ENCODE measurements at places on chromosomes 3 and 15.
A peak's percentile ranks its signal among the peaks of the same experiment; 100 is the strongest.

DNA sequence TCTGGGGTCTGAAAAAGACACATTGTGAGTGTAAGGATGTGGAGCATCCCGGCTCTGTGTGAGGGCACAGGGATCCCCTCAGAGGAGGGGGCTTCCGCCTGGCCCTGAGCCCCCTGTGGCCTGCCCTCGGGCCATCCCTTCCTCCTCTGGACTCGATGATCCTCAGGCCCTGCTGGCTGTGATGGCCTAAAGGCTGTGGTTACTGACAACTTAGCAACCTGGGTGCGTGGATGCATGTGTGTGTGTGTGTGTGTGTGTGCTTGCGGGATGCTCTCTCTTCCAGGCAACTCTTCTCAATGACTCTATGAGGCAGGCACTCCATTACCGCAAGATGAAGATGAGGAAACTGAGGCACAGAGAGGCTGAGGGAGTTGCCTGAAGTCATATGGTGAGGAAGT is 66.0 kb downstream of the ASB7 start:
- no peak for DNase-seq

DNA sequence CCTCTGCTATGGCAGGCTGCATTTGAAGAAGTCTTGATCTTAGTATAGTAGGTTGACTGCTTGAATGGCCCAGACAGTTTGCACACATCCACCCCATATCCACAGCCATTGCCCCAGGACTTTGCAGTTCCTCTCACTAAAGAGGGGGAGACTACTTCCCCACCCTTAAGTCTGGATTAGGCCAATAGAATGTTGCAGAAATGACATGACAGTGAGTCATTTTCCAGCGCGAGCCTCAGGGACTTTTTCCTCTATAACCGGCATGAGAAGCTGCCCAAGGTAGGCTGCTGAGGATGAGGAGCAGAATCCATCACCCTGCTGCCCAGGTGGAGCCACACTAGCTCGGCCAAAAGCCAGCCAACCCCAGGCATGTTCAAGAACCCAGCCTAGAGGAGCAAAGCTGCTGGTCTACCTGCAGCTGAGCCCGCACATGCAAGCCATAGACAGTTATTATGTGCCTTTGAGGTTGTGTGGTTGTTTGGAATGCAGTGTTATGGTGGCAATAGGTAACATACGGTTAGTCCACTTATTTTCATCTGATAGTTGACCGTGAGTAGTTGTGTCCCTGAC is 113.9 kb downstream of the TLE3 start:
- DNase-seq: no peak

GRCh38 chr3:150127011-150127490 is 156.4 kb upstream of the PFN2 start:
- no peak for DNase-seq

- DNase-seq: peak; percentile 90
These were observed 9.8 kb downstream of the RAB27A start for GRCh38 chr15:55279746-55280351.

- peak; percentile 59 for DNase-seq
These were observed 475 bp downstream of the ERC2 start for GRCh38 chr3:56467801-56468183.

- no peak for DNase-seq
These were observed 190.0 kb downstream of the ARRDC4 start for GRCh38 chr15:98150536-98150935.

GRCh38 chr3:23739536-23739935 is 66.2 kb upstream of the UBE2E1 start:
- DNase-seq: peak; percentile 13

- DNase-seq: no peak
These were observed 57.0 kb downstream of the BSN start for GRCh38 chr3:49611291-49611690.

GRCh38 chr3:37249717-37250116 is 75.3 kb upstream of the LRRFIP2 start:
- no peak for DNase-seq

GRCh38 chr15:68770216-68770615 is 50.5 kb downstream of the ANP32A start:
- DNase-seq: no peak

- DNase-seq: peak; percentile 72
These were observed 118.5 kb downstream of the TLE3 start for GRCh38 chr15:69979262-69979661.

DNA sequence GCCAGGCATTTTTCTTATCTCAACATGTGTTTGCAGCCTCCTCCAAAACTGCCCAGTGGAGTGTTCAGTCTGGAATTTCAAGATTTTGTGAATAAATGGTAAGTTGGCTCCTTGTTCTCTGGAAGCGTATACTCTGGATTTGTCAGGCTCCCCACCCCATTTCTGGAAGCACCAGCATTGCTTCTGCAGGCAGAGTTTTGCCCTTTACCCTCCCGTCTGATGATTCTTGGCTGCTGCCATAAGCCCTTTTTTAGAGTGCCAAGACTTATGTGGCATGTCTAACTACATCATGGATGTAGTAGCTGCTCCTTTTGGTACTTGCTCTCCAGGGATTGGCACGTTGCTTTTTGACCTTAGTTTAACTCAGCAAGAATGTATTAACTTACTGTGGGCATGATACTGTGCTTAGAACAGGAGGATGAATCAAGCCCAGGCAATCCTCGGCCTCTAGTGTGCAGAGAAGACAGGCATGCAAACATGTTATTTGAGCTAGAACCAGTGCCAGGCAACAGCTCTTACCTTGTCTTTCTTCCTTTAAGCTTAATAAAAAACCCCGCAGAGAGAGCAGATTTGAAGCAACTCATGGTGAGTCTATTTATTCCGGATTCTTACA is 8.3 kb downstream of the SNAPC5 start:
- DNase-seq: no peak

DNA sequence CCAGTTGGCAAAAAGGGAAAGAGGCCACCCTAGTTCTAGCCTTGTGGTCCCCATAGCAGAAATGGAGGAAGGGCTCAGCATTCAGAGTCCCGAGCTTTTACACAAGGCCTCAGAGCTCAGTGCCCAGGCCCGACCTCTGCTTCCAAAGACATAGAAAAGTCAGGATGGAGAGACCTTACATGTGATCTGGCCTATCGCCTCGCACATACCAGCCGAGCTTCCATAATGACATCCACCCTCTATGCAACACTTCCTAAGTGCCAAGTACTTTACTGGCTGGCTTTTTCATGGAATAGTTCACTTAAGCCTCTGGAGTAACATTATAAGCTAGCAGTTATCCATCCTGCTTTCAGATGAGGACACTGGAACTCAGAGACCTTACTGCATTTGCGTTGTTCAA is 275.9 kb downstream of the FAM43A start:
- DNase-seq: no peak

DNA sequence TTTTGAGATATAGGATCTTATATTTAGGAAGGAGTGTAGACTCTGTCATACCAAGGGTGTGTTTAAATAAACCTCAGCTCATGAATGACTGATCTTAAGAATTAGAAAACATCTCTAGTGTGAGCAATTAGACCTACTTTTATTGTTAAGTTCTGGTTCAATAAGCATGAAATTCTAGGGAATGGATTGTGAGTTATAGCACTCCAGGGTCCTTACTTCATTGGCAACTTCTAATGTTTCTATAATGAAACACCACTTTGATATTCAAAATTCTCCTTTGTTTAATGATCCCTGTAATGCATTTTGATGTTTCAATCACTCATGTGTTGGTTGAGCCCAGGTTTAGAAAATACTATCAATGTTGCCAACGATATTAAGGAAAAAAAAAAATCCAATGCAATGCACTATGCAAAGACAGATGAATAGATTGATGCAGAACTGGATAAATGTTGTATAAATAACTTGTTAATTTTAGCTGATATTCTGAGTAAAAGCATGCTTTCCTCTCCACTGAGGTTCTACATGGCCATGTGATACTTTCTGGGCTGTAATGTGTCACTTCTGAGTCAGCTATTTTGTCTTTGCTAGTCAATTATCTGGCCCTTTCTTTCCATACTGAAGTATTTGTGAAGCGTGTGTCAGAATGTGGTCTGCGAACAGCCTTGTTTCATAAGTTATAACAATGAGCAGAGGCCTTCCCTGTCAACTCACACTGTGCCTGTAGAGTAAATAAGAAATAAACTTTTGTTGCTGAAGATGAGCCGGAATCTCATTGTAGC is 1035.9 kb downstream of the PLOD2 start:
- DNase-seq: no peak

GRCh38 chr3:187296058-187296457 is 4.5 kb upstream of the MASP1 start:
- no peak for DNase-seq

DNA sequence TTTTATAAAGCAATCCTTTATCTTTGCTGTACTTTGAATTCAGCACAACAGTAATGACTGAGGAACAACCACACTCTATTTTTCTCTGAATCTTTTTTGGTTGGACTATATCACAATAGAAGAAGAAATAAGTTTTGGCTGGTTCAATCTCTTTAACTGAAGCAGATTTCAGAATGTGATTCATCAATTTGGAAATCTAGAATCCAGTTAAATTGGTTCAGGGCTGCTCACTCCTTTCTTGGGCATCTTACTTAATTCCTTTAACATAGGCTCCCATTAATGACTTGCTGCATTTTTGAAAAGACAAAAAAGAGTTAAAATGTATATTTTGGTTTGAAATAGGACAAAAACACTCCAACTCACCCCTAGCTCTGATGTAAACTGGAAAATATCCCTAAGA is 688.3 kb upstream of the NECTIN3 start:
- DNase-seq: no peak

DNA sequence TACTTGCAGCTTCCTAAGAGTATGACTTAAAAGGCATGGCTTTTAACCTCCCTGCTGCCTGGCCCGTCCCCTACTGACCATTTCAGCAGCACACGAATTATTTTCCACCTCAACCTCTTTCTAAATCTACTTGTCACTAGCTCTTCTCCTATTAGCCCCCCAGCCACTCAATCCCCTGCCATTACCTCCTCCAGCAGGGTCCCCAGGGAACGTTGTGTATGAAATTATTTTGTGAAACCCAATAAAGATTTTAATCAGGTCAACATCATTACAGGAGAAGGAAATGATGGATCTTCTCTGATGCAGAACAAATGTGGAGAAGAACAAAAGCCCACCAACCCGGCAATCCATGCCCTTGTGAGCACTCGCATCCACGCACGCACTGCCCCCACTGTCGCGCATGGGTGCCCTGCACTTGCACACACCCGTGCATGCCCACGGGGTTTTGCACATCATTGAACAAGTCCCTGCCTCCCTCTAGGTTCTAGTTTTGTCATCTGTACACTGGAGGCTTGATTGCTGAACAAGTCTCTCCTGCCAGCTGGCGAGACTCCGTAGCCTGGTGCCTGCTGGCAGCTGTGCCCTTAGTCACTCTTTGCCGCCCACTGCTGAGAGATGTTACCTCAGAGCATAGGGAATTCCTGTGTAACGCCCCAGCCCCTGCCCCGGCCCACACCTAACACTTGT is 51.6 kb downstream of the LINGO1 start:
- no peak for DNase-seq

- DNase-seq: no peak
These were observed 103.4 kb downstream of the MINAR1 start for GRCh38 chr15:79535536-79535935.

DNA sequence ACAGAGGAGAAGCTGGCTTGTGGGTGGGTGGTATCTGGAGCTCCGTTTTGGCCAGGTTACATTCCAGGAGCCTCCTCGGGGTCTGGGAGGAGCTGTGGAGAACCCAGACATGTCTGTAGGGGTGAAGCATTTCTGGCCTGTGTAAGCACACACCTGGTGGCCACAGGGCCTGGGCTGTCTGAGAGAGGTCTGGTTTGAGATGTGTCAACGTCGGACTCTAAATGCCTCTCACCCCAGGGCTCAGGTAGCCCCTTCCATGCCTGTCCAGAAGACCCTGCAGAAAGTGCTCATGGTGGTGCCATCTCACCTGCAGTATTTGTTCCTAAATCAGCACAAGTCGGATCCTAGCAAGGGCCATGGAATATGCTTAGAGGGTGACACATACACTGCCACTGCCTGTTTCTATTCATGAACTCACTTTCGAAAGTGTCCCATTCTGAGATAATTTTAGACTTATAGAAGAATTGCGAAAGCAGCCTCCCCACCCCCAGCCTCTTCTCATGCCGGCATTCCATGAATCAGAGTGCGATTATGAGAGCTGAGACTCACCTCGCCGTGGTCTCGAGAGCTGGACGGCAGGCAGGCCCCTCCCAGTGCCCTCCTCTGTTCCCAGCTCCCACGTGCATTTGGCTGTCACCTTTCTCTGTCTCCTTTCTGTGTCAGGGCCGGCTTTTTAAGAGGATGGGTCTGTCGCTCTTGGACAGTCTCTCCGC is 63.7 kb downstream of the KLF15 start:
- no peak for DNase-seq

DNA sequence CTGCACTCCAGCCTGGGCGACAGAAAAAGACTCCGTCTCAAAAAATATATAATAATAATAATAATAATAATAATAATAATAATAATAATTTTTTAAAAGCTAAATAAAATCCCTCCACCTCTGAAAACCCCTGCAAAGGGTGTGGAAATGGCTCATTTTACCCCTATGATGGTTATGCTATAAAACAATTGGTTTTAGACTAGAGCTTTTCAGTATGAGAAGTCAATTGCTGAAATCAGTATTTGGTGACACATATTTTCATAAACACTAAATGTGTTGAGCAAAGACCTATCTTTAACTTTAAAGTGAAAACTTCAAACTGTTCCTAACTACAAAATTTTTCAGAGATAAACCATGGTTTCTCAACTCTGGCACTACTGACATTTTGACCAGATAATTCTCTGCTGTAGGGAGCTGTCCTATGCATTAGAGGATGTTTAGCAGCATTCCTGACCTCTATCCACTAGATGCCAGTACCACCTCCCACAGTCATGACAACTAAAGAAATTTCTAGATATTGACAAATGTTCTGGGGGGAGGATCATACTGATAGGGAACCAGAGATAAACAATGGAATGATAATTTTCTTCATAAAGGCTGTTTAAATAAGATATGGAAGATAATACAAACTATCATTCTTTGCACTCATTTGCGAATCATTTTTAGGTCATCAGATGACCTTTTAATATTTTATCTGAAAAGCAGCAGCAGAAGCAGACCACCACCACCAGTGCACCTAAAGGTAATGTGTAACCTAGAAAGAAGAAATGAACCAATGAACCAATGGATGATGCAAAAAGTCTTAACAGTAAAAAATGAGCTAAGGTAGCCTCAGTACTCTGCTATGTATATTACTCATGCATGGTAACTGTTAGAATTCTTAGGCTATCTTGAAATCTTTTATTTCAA is 13.8 kb downstream of the PTPN9 start:
- DNase-seq: no peak

DNA sequence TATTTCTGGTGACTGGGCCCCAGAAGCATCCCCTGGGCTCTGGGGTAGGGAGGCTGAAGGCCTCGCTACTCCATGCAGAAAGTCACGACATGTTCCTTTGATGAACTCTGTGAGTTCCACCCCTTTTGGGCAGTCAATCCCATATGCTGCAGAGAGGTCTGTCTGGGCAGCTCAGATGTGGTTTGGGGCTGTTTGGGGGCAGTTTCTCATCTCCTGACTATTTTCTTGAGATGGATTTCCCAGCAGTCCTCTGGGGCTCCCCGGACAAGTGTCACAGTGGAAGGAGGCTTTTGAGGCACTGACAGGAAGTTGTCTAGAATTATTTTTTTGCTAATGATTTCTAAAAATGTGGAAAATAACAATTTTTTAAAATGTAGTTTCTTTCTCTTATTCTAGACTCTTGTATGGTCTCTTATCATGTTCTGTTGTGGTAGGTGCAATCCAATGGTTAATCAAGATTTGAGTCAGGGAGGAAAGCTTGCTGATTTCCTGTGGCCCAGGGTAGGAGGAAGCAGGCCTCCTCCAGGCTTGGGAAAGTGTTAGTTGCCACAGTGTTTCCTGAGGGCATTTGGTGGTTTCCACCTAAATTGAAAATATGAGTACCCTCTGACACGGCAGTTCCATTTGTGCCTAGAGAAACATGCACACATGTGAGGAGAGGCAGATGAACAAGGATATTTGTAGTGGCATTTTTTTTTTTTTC is 19.9 kb upstream of the TATDN2 start:
- no peak for DNase-seq

GRCh38 chr3:128707928-128708494 is 18.0 kb upstream of the RAB7A start:
- DNase-seq: no peak

Data from DMS53 (cell line).